ENCODE measurements at places on chromosomes 13 and 19. TPM values are rescaled to one million over a fixed set of nuclear protein-coding genes. Genes with fewer than 3 reads are reported as not detected.

The ZNF536 gene
- not detected for polyA plus RNA-seq

The B3GNT8 gene
- 0.65 TPM for polyA plus RNA-seq

The B9D2 gene
- polyA plus RNA-seq, result 3.5 TPM

The AP1M2 gene
- 1.1 TPM for polyA plus RNA-seq

The ACP7 gene
- not detected for polyA plus RNA-seq

The LILRB2 gene
- not detected for polyA plus RNA-seq

The PLIN5 gene
- polyA plus RNA-seq, result 0.85 TPM

The KCNC3 gene
- 14.2 TPM for polyA plus RNA-seq

The MCF2L gene
- polyA plus RNA-seq, result not detected

The PLIN4 gene
- polyA plus RNA-seq, result 0.07 TPM

The ZNF432 gene
- polyA plus RNA-seq, result 3.0 TPM

The ZFP82 gene
- polyA plus RNA-seq, result 2.5 TPM

The KIR2DL4 gene
- not detected for polyA plus RNA-seq

The ZNF723 gene
- polyA plus RNA-seq, result 0.04 TPM

The ATP8B3 gene
- polyA plus RNA-seq, result 10.1 TPM

The DNAAF3 gene
- polyA plus RNA-seq, result 65.0 TPM

The DMKN gene
- not detected for polyA plus RNA-seq

The PSG2 gene
- polyA plus RNA-seq, result not detected

The NR1H2 gene
- 61.9 TPM for polyA plus RNA-seq

The ERICH4 gene
- polyA plus RNA-seq, result not detected

The ZNF470 gene
- not detected for polyA plus RNA-seq

The CRX gene
- polyA plus RNA-seq, result not detected

The ZNF737 gene
- polyA plus RNA-seq, result 0.08 TPM

The EBI3 gene
- 0.40 TPM for polyA plus RNA-seq

The CEBPA gene
- 0.15 TPM for polyA plus RNA-seq

The LENG9 gene
- polyA plus RNA-seq, result 0.32 TPM

The FCER2 gene
- polyA plus RNA-seq, result not detected

The GPR12 gene
- polyA plus RNA-seq, result not detected

The SLITRK6 gene
- polyA plus RNA-seq, result not detected

The MCEMP1 gene
- polyA plus RNA-seq, result 0.65 TPM

The ZNF491 gene
- polyA plus RNA-seq, result 0.19 TPM

The ZNF541 gene
- polyA plus RNA-seq, result 0.03 TPM

The SLC6A16 gene
- 0.66 TPM for polyA plus RNA-seq

The CAMSAP3 gene
- 0.18 TPM for polyA plus RNA-seq

The TRPC4 gene
- polyA plus RNA-seq, result 0.03 TPM

The CABP5 gene
- not detected for polyA plus RNA-seq

The SIGLEC14 gene
- polyA plus RNA-seq, result not detected

The FCAR gene
- polyA plus RNA-seq, result not detected

The KCTD4 gene
- not detected for polyA plus RNA-seq

The ZNF547 gene
- 0.03 TPM for polyA plus RNA-seq

The CRYL1 gene
- 2.7 TPM for polyA plus RNA-seq

The FPR3 gene
- polyA plus RNA-seq, result 0.25 TPM

The UBE2L5 gene
- polyA plus RNA-seq, result not detected

The GARIN5A gene
- 0.17 TPM for polyA plus RNA-seq

Measured in K562 (cell line).